ENCODE measurements at places on chromosomes 12 and 14.

GRCh38 chr14:95048771-95049312 is 108.5 kb downstream of the DICER1 start:
- DNase-seq = no peak

DNA sequence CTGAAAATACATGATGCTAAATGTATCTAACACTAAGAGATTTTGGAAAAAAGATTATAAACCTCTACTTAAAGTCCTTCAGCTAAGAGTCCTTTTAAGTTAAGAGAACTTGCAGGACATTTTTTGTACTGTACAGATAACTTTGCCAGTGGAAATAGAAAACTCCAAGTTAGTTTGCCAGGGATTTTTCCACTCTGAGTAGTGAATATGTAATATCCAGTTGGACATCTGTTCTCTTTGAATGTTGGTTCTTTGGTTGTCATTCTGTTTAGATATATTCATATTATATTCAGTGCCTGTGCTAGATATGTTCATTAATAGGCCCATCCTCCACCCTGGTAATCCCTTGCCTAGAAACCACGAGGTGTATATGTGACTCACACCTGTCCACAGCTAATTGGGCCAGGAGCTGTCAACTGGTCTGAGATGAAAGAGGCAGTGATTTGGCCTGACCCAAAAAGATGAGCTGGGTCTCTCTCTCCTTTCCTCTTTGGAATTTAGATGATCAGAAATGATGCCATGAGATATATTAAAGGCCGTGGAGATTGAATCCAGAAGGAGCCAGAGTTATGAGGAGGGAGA is 261.0 kb upstream of the LRIG3 start:
- DNase-seq = no peak

DNA sequence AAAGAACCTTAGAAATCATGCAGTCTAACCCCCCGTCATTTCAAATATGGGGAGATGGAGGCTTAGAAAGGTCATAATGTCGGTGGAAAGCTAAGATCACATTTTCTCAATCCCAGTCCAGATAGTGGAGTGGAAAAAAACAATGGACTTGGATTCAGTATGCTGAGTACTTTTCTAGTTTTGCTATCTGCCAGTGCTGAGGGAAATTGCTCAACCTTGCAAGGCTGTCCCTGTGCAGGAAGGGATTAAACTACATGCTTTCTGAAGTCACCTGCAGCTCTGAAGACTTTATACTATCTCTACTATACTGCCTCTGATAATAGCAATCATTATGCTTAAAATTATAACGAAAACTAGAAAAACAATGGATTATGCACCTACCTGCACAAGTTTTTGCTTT is 272.8 kb downstream of the LRIG3 start:
- no peak for DNase-seq

GRCh38 chr12:42407306-42407705 is 81.3 kb downstream of the PPHLN1 start:
- no peak for DNase-seq

- DNase-seq = no peak
Observed at GRCh38 chr14:74824997-74825396, 50.9 kb downstream of the PROX2 start.

DNA sequence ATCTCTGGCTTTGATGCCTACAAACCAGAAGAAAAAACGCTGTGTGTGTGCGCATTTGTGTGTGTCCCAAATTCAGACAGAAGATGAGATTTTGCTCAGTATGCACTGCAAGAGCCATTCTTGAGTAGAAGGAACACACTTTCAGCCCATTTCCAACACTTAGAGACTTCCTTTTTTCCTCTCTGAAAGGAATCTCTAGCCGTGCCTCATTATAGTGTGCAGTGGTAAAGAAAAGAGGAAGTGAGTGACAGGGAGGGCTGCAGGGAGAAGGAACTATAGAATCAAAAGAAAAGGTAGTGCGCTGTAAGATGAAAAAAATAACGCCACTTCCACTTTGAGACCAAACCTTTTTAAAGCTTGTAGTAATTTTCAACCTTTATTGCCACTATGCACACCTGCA is 1400.9 kb upstream of the FLRT2 start:
- DNase-seq = no peak

- no peak for DNase-seq
Observed at GRCh38 chr14:49984424-49984823, 91.5 kb downstream of the ARF6 start.

- DNase-seq = no peak
Observed at GRCh38 chr12:109475993-109476806, 900 bp downstream of the KCTD10 start.

- no peak for DNase-seq
Observed at GRCh38 chr14:80764496-80764895, 177.0 kb downstream of the CEP128 start.

GRCh38 chr12:69704357-69704756 is 5.3 kb upstream of the BEST3 start:
- DNase-seq = no peak

- no peak for DNase-seq
Observed at GRCh38 chr12:70418101-70418500, 52.0 kb downstream of the KCNMB4 start.

- no peak for DNase-seq
Observed at GRCh38 chr12:93785249-93786010, 108.3 kb downstream of the CRADD start.

DNA sequence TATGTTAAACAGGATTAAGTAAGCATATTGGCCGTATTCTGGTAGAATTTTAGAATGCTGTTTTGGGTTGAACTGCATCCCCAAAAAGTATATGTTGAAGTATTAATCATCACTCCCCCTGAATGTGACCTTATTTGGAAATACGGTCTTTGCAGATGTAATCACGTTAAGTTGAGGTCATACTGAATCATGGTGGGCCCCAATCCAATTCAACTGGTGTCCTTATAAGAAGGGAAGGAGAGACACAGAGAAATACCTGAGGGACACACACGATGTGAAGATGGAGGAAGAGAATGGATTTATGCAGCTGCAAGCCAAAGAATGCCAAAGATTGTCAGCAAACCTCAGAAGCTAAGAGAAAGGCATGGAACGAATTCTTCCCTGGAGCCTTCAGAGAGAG is 268.6 kb downstream of the ITPR2 start:
- no peak for DNase-seq

DNA sequence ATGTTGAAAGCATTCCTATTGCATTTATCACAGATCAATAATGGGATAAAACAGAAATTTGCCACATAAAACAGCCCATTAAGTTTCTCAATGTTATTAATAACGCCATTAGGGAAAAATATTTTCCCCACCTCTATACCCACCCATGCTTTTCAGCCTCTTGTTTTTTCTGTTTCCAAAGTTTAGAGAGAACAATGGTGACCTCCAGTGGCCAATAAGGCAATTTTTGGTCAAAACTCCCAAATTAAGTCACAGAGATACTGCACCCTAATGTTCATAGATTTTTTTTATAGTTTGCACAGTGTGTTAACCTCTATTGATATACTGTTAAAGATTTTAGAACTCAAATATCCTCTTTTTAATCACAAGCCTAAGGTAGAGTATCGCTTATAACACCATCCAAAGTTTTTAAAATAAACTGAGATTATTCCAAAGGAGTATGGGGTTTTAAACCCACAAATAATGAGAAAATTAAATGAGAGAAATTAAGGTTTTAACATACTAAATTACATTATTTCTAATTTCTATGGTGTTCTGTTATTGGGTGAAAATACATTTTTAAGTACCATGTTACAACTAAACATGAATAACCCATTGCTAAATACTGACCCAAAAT is 184.7 kb upstream of the DCN start:
- DNase-seq = no peak

- no peak for DNase-seq
Observed at GRCh38 chr12:98592825-98593322, 612 bp upstream of the SLC25A3 start.

- no peak for DNase-seq
Observed at GRCh38 chr14:75096959-75097358, 27.5 kb downstream of the ZC2HC1C start.

- DNase-seq = no peak
Observed at GRCh38 chr12:25789541-25789944, 168.9 kb upstream of the RASSF8 start.

DNA sequence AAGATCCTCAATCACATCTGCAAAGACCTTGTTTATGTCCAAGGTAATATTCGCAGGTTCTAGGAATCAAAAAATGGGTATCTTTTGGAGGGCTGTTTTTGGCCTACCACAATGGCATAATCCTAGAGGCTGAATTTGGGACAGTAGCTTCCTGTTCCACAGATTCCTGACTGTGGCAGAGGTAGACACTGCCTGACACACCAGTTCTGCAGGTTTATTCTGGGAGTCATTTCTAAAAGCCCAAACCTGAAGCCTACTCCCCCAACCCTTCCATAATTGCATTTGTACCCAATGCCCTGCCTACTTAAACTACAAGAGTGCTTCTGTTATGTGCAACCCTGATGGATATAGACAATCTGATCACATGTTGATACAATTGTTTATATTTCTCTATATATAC is 378.9 kb downstream of the PCNX1 start:
- no peak for DNase-seq

DNA sequence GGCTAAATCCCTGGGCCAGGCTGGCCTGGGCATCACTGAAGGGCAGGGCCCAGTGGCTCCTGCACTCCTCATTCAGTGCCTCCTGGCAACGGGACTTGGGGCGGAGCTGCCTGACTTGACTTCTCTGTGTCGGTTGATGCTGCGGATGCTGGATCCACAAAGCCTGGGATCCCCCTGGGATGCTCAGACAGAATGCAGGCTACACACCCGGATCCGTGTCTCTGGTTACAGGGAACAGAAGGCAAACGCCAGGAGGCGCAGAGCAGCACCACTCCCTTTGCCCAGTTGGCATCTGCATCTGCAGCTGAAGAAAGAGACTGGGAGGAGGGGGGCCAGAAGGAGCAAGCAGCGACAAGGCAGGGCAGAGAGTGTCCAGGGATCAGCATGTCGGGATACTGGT is 154.5 kb upstream of the FKBP4 start:
- DNase-seq = no peak

DNA sequence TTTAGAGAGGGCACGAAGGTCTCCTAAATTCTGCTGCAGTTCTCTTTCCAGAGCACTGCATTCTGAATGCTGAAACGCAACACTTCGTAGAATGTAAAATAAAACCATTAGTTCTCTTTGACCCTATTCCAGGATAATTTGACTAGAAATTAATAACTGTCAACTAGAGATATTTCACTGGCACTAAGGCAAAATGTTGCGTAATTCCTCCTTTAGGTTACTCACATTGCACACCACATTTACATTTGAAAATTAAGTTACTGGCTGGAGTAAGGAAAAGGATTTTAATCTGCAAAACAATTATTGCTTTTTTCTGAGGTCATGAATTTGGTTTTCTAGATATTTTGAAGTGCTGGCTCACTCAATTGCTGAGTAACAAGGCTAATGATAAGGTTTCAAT is 58.0 kb upstream of the TRHDE start:
- DNase-seq = no peak

DNA sequence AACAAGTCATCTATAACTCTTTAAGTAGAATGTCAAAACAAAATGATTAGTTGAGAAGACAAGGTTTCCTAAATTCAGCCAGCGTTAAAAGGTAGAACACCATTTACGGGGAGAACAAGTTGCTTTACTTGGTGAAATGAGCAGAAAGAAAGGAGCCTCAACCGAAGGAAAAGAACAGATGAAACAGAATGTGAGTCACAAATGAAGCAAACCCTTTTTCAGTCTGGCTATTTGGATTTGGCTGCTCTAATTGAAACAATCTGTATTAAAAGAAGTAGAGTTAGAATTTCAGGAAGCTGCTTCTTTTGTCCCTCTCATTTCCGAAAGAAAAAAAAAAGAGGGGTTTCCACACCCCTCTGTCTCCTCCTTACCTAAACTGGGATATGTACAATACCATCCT is 34.6 kb downstream of the CEP128 start:
- no peak for DNase-seq

DNA sequence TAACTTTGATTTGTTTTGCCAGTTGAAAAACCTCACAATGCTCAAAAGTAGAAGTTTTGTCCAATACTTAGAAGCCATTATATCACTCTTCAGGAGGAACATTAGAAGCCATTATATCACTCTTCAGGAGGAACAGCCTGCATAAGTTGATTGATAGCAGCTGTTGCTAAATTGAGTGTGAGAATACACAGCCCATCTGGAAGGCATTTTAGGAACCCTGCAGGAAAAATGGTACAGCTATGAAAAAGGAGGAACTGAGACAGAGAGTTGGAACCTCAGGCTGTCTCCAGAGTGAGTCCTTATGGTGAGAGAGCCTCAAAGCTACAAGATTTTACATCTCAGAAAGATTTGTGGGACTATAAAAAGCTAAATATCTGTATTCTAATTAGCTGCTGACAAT is 207.0 kb downstream of the MYRFL start:
- DNase-seq = no peak

DNA sequence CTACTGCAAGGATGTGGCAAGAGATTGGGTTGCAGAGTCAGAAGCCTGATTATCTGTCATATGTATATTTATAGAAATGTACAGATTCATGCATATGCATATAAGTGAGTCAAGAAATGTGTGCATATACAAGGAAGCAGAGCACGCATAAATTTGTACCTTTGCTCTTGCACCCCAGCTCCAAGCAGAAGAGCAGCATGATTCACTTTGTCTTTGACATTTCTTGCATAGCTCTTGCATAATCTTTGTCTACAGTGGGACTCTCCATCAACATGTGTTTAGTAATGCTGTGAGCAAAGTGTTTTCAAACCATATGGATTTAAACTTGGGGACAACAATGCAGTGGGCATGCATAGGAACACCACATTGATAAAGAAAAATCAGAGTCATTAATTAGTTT is 330.7 kb upstream of the DCN start:
- no peak for DNase-seq

GRCh38 chr12:97308576-97309198 is 153.9 kb upstream of the RMST start:
- no peak for DNase-seq

- no peak for DNase-seq
Observed at GRCh38 chr14:74510959-74511409, 17.4 kb downstream of the ISCA2 start.

DNA sequence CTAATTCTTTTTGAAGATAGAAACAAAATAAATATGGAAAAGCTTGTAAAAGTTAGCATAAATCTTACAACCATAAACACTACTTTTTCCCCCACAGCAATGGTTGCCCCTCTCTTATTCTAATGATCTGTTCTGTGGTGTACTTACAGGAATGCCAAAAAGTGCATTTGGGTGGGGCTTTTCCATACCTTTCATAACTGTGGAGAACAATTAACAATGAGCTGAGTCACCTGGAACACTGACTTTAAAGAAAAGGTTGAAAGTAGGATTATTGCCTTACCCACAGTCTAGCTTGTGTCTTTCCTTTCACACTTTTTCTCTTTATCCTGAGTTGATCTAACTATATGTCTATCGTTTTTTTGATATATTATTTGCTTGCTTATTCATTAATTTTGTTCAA is 86.9 kb downstream of the TPH2 start:
- no peak for DNase-seq

All from esophagus squamous epithelium (tissue), 5 donors.